ENCODE measurements at places on chromosomes 3 and 15. TPM values are rescaled to one million over a fixed set of nuclear protein-coding genes. Genes with fewer than 3 reads are reported as not detected.

DNA sequence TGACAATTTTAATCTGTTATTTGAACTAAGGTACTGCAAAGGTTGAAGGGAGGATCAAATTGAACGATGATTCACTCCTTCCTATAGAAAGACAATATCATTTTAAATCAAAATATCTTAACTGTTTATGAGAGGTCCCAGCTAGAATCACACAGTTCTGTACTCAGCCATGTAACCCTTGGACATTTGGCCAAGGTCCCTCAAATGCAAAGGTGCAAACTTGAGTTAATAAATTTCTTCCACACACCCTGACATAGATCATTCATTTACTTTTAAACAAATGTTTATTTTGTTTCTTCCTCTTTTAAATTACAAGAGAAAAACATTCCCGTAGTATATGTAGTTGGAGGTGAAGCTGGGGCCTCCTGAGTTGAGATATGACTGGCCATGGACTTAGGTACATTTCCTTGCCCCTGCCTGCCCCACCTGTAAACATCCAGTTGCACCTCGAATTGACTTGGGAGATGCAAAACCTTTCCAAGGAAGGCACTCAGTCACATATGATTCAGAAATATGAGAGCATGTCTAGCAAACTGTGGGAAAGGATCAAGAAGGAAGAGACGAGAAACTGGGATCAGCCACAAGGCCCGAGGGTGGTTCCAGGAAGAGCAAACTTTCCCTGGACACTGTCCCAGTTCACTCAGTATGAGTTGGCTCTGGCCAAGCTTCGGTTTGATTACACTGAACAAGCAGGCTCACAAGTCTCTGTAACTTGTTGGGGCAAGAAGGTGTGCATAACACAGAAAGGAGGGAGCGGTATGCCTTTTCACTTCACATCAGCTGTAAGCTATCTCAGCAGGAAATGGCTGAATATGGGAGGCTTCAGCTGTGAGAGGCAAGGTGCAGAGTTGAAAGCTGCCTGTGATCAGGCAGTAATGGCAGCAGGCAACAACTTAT lies 6.7 kb downstream of the TNFSF10 start:
- DNase-seq: no peak

DNA sequence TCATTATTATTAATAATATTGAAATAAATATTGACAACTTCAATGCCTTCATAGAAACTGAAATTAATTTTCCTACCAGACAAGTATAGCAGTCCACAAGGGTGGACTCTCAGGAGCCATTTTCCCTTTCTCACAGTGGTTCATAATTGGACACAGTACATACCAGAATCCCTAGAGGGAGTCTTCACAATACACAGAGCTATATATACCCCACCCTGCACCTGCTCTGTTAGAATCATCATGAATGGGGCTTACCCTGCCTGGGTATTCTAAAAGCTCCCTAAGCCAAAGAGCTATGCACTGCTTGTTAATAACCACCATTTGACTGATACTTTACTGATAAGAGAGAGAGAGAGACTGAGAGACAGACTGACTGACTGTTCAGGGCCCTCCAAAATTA lies 134.9 kb downstream of the FEZF2 start:
- DNase-seq: no peak

GRCh38 chr15:67512140-67512539 lies 8.8 kb upstream of the C15orf61 start:
- DNase-seq: no peak

The CNTN3 gene
- total RNA-seq: 0.84 TPM

The ITIH1 gene
- total RNA-seq: 1,400 TPM

GRCh38 chr3:20324664-20325478 lies 138.9 kb upstream of the SGO1 start:
- no peak for DNase-seq

The ULK4 gene
- 4.7 TPM for total RNA-seq

DNA sequence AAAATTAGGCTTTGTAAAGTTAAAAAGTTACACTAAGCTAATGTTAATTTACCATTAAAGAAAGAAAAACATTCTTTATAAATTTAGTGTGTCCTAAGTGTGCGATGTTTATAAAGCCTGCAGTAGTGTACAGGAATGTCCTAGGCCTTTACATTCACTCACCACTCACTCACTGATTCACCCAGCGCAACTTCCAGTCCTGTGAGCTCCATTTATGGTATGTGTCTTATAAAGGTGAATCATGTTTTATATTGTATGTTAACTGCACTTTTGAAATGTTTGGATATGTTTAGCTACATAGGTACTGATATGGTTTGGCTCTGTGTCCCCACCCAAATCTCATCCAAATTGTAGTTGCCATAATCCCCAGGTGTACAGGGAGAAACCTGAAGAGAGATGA lies 549.7 kb upstream of the EPHA6 start:
- DNase-seq: no peak

The MCF2L2 gene
- 0.17 TPM for total RNA-seq

DNA sequence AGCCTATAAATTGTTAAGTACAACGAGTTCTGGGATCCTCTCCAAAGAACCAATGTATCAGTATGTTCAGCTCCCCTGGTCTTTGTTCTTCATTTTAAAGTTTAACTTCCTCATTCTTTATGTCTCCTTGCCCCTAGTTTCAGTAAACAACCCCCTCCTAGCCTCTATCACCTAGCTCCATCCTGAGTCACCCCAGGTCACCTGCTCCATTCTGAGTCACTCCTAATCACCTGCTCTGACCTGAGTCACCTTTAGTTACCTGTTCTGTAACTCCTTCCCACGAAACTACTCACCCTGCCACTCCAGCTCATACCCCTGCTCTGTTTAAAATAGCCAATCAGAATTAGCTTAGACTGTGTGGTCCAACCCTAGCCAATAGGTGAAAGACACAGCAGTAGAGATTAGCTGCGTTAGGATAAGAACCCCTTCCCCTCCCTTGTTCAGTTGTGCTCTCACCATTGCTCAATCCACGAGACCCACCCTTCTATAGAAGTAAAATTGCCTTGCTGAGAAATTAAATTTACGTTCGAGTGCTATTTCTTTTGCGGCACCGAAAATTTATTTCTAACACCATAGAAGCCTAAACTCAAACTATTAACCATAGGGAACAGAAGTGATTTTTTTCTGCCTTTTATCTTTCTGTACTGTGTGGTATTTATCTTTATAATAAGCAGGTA lies 245.0 kb upstream of the ADAMTS9 start:
- no peak for DNase-seq

GRCh38 chr15:83955806-83956265 lies 279.7 kb upstream of the GOLGA6L4 start:
- DNase-seq: no peak

DNA sequence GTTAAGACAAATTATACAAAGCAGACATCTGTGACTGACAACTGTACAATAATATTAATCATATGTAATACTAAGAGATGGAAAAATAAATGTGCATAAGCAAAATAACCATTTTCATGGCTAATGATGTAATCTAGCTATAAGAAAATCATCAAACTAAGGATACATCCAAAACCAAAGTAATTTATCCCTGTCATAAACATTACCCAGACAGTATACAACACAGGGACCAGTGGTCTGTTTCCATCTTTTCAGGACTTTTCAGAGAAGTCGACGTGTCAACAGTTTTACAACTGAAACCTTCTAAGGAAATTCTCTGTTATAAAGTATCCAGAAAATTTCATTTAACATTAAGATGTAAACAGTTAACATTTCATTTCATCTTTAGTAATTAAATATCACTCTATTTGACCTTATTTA lies 11.0 kb downstream of the THBS1 start:
- no peak for DNase-seq

DNA sequence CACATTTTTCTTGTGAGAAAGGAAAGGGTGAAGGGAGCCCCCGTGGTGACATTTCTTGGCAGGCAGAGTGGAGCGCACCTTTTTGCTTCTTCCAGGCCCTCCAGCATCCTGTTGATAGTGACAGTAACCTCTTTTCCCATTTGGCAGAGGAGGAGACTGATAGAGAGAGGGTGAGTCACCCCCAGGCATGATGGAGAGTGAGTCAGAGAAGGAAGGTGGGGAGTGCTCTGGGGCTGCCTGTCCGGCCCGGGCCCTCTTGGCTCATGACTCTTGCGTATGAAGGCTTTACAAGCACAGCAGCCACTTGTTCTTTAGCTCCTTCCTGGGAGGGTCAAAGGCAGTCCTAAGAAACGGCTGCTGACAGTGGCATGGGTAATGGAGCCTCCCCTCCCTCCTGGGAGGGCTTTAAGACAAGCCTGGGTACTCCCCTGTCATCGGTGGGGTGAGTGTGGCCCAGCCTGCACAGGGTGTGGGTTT lies 16.0 kb downstream of the ANKRD63 start:
- no peak for DNase-seq

GRCh38 chr3:52036829-52037228 lies 19.5 kb downstream of the DUSP7 start:
- DNase-seq: no peak
